Umbilical cord (tissue), 2 donors: ENCODE measurements at places on chromosomes 1 and 21. TPM values are rescaled to one million over a fixed set of nuclear protein-coding genes. Genes with fewer than 3 reads are reported as not detected.

- DNase-seq, result no peak
These were observed 134.0 kb upstream of the DPYD start for GRCh38 chr1:98054786-98055185.

DNA sequence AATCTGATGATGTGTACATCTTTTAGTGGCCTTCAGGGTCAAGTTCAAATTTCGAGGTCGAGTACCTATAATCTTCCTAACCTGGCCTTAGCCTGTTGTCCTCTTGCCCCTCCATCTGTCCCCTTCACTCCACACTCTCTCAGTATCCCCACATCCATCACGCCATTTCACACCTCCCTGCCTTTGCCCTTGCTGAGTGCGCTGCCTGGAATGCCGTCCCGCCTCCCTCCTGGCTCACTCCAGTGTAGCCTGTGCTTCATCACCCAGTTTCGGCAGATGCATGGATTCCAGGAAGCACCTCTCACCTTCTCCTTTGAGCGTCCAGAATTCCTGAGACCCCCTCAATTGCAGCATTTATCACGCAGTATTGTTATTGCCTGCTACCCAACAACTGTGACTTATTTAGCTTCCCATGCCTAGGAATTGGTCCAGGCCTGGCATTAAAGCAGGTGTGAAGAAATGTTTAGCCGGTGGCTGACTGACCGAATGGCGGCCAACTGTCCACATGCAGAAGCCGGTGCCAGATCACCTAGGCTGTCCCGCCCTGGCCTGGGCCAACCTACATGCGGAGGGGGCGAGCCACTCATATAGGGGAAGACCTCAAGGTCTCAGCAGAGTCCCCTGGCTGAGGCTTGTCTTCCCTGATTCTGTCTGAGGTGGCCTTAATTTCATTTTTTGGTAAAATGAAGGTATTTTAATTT lies 34.5 kb downstream of the MYOM3 start:
- no peak for DNase-seq

- DNase-seq, result peak; percentile 67
These were observed at the start of gene CCSAP for GRCh38 chr1:229342656-229343569. TSS of gene CCSAP (minus strand) at chr1:229343047. CDS start at chr1:229342465, 582 bp downstream.

DNA sequence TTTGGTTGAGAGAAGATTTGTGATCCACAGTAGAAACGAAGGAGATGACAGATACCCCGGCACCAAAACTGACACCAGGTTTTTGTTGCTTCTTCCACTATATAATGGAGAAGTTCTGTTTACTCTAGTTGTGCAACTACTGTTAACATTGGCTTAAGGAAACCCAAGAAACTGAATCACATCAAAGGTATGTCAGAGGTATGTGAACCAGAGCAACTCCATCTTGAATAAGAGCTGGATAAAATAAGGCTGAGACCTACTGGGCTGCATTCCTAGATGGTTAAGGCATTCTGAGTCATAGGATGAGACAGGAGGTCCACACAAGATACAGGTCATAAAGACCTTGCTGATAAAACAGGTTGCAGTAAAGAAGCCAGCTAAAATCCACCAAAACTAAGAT lies 173.7 kb upstream of the CAMK1G start:
- no peak for DNase-seq

The SOX13 gene
- 7.9 TPM for total RNA-seq

The FMO3 gene
- total RNA-seq, result 6.3 TPM
